ENCODE measurements at places on chromosomes 2 and 18.

DNA sequence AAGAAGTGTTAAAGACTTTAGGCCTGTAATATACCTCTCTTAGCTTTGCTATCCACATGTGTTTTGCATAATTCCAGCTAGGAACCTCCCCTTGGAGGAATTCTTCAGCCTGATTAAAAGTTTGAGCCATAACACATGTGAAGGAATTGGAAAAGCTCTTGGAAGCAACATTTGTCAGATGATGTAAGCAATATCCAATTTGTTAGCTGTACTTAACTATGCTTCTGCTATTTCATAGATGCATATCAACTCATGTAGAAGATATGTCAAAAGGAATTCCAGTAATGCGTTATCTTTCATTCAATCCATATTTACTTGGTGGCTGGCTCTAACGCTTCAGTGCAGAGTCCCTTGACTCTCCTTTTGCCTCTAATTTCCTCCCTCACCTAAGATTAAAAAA is 46.2 kb downstream of the PKP4 start:
- no peak for DNase-seq

- no peak for DNase-seq
Observed at GRCh38 chr18:58418361-58418760, 210.5 kb downstream of the ALPK2 start.

- DNase-seq = no peak
Observed at GRCh38 chr2:175922160-175922559, 79.9 kb downstream of the LNPK start.

- no peak for DNase-seq
Observed at GRCh38 chr2:12259493-12259892, 457.2 kb upstream of the TRIB2 start.

- no peak for DNase-seq
Observed at GRCh38 chr18:23101861-23102432, 33.3 kb upstream of the CABLES1 start.

GRCh38 chr2:120251880-120252224 is 800 bp upstream of the RALB start:
- no peak for DNase-seq

- no peak for DNase-seq
Observed at GRCh38 chr2:56127010-56127409, 56.8 kb upstream of the CCDC85A start.
